ENCODE measurements at places on chromosomes 3 and 15. TPM values are rescaled to one million over a fixed set of nuclear protein-coding genes. Genes with fewer than 3 reads are reported as not detected.
A peak's percentile ranks its signal among the peaks of the same experiment; 100 is the strongest.

DNA sequence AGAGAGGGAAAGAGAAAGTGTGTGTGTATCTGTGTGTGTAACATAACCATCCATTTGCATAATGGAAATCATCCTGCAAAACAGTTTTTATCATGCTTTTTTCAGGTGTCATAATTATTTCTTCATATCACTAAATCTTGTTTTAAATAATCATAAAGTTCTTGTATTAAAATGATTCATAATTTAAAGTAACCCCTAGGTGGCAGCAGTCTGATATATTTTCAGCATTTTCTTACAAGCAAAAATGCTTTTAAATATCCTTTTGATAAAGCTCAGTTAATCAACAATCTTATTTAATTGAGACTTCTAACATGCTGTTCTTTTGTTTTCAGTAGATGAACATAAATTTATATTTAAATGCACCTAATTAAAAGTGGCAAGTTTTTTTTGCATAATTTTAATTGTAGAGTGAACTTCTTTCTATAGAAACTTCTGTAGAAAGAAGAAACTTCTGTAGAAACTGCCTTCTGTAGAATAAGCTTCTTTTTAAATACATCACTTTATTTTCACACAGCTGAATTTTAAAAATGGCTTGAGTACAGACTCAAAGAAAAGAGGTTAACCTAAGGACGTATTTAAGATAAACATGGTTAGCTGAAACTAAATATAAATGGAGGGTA is 72.5 kb downstream of the OPA1 start:
- H3K4me1 ChIP-seq, result no peaks in the 10 kb centered on the region
- peaks cover 60% of the 10 kb centered on the region for H3K36me3 ChIP-seq
- no peak for DNase-seq
- no peaks in the 10 kb centered on the region for H3K27me3 ChIP-seq
- H3K4me3 ChIP-seq, result no peak overlapping the region

GRCh38 chr15:68056097-68056865 is 2.2 kb downstream of the PIAS1 start:
- H3K36me3 ChIP-seq, result peaks cover 4% of the 10 kb centered on the region
- no peak overlapping the region for H3K27ac ChIP-seq
- H3K4me1 ChIP-seq, result peaks cover 16% of the 10 kb centered on the region
- no peaks in the 10 kb centered on the region for H3K27me3 ChIP-seq

DNA sequence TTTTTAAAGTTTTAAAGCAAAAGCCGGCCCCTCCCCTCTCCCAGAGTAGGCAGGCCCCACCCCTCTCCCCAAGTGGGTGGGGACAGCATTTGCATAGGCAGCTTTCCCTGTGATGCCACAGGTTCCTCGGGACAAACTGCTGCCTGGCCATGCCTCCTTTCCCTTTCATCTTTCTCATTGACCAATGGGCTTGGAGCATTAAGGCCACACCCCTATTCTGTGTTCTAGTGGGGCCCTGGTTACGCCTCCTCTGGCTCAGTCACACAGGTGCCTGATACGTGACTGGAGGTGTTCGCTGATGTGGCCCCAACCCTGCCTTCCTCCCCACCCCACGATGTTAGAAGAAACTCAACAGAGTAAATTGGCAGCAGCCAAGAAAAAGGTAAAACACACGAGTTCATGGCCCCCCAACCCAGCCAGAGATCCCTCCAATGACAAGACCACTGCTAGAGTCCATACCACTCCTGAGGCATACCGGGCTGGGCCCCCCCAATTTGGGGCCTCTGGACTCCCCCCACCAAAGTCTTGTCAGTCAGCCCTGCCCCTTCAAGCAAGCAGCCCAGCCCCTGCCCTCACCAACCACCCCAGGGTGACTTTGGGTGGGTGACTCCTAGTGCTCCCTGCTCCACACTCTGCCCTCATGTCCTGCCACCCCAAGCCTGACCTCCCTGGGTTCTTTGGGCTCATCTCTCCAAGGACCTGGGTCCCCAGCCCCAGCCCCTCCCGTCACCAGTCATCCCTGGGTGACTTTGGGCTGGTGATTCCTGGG is 62.8 kb upstream of the CSPG4 start:
- H3K27ac ChIP-seq, result peak overlapping the region; percentile 54
- H3K27me3 ChIP-seq, result no peaks in the 10 kb centered on the region
- H3K4me3 ChIP-seq, result no peak overlapping the region
- no peaks in the 10 kb centered on the region for H3K36me3 ChIP-seq

- no peak overlapping the region for H3K27ac ChIP-seq
- no peaks in the 10 kb centered on the region for H3K36me3 ChIP-seq
- H3K4me1 ChIP-seq, result no peaks in the 10 kb centered on the region
- H3K27me3 ChIP-seq, result no peaks in the 10 kb centered on the region
- DNase-seq, result no peak
These were observed 563.5 kb downstream of the OCA2 start for GRCh38 chr15:27535445-27536129.

DNA sequence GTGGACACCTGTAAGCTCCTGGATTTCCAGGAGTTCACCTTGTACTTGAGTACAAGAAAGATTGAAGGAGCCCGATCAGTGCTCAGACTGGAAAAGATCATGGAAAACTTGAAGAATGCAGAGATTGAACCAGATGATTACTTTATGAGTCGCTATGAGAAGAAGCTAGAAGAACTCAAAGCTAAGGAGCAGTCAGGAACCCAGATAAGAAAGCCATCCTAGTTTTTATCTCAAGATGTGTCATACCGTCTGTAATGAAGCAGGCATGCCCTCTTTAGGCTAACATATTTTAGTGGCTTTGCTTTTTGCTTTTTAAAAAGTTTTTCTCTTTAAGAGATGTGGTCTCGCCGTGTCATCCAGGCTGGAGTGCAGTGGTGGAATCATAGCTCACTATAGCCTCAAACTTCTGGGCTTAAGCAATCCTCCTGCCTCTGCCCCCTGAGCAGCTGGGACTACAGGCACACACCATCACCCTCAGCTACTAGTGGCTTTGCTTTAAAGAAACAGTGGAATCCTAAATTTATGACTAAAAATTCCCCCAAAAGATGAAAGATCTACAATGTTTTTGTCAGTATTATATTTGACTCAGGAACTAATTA is 28.1 kb downstream of the EXOG start:
- no peaks in the 10 kb centered on the region for H3K27me3 ChIP-seq
- no peak for DNase-seq
- H3K4me1 ChIP-seq, result no peaks in the 10 kb centered on the region
- no peak overlapping the region for H3K27ac ChIP-seq
- H3K36me3 ChIP-seq, result peaks cover 30% of the 10 kb centered on the region

DNA sequence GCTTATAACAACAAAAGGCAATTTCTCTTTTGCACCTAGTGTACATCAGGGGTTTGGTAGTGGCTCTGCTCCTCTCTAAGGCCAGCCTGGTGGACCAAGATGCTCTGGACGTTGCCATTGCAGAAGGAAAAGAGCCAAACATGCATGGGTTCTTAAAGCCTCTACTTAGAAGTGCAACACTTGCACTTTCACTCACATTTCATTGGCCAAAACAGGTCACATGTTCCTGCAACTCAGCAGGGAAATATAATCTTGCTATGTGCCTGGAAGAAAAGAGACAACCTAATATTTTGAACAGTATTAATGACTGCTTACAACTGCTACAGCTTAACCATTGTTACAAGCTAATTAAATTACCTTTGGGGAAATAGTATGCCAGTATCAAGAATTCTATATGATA is 182.9 kb downstream of the IL5RA start:
- H3K36me3 ChIP-seq, result no peaks in the 10 kb centered on the region
- no peak overlapping the region for H3K4me3 ChIP-seq
- no peaks in the 10 kb centered on the region for H3K27me3 ChIP-seq
- DNase-seq, result no peak

GRCh38 chr15:70140025-70140542 is 42.4 kb upstream of the TLE3 start:
- DNase-seq, result no peak
- no peaks in the 10 kb centered on the region for H3K36me3 ChIP-seq
- no peak overlapping the region for H3K4me3 ChIP-seq
- H3K27ac ChIP-seq, result no peak overlapping the region
- peaks cover 29% of the 10 kb centered on the region for H3K4me1 ChIP-seq

- no peak overlapping the region for H3K4me3 ChIP-seq
- H3K4me1 ChIP-seq, result peaks cover 8% of the 10 kb centered on the region
- no peaks in the 10 kb centered on the region for H3K27me3 ChIP-seq
- H3K27ac ChIP-seq, result no peak overlapping the region
- H3K36me3 ChIP-seq, result no peaks in the 10 kb centered on the region
These were observed 9.0 kb upstream of the ATP13A5 start for GRCh38 chr3:193387596-193387995.

- no peaks in the 10 kb centered on the region for H3K27me3 ChIP-seq
- peaks cover 5% of the 10 kb centered on the region for H3K4me1 ChIP-seq
- no peaks in the 10 kb centered on the region for H3K36me3 ChIP-seq
- DNase-seq, result no peak
- H3K27ac ChIP-seq, result no peak overlapping the region
These were observed 4.7 kb downstream of the SEMA3G start for GRCh38 chr3:52440249-52440551.

DNA sequence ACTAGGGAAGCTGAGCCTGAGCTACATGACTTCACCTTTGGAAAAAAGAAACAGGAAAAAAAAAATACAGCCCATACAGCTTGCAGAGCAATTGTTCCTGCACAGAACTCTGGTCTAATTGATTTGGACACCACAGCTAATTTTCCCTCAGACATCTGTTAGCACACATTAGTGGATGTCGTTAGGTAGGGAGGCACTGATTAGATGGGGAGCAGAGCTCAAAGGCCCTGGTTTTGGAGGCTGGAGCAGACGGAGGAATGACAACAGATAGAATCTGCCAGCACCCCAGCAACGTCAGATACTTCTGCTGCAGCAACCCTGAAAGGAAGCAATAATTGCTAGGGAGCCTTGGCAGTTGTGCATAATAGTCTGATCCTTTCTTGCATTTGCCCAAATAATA is 398.9 kb downstream of the LSAMP start:
- no peak for DNase-seq
- no peaks in the 10 kb centered on the region for H3K27me3 ChIP-seq
- H3K4me1 ChIP-seq, result no peaks in the 10 kb centered on the region
- H3K27ac ChIP-seq, result no peak overlapping the region
- H3K4me3 ChIP-seq, result no peak overlapping the region
- H3K36me3 ChIP-seq, result no peaks in the 10 kb centered on the region

Gene GATA2
- 14.9 TPM for total RNA-seq

GRCh38 chr3:132911741-132912415 is 126.3 kb upstream of the TMEM108 start:
- H3K36me3 ChIP-seq, result no peaks in the 10 kb centered on the region
- H3K27me3 ChIP-seq, result no peaks in the 10 kb centered on the region
- no peak for DNase-seq
- no peaks in the 10 kb centered on the region for H3K4me1 ChIP-seq
- H3K27ac ChIP-seq, result no peak overlapping the region

- H3K4me3 ChIP-seq, result no peak overlapping the region
- no peak for DNase-seq
- no peak overlapping the region for H3K27ac ChIP-seq
- H3K4me1 ChIP-seq, result no peaks in the 10 kb centered on the region
- no peaks in the 10 kb centered on the region for H3K27me3 ChIP-seq
These were observed 67.9 kb downstream of the UNC13C start for GRCh38 chr15:54046093-54046492.

Gene MYRIP
- total RNA-seq, result 0.11 TPM

DNA sequence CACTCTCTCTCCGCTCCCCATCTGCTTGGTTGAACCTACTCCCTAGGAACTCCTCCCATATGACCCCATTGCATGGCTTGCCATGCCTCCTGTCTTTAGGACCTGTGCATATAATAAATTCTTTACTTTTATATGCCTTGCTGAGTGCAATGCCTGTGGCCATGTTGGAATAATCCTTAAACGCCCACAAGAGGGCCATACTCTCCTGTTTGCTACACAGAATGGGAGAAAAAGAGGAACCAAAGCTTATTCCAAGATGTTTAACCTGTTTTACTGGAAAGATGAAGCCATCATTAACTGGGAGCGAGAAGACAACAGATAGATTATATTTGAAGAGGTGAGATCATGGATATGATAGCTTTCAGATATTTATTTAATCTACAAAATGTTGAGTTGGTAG is 1097.8 kb downstream of the NAALADL2 start:
- no peaks in the 10 kb centered on the region for H3K27me3 ChIP-seq
- H3K4me3 ChIP-seq, result no peak overlapping the region
- no peak for DNase-seq
- no peaks in the 10 kb centered on the region for H3K36me3 ChIP-seq

- H3K27ac ChIP-seq, result peak overlapping the region; percentile 96
- DNase-seq, result peak; percentile 83
- peaks cover 10% of the 10 kb centered on the region for H3K36me3 ChIP-seq
- peak overlapping the region; percentile 74 for H3K4me3 ChIP-seq
These were observed 1.3 kb downstream of the ARL6IP5 start for GRCh38 chr3:69085833-69086722.
